ENCODE measurements at places on chromosomes 4 and X. TPM values are rescaled to one million over a fixed set of nuclear protein-coding genes. Genes with fewer than 3 reads are reported as not detected.

RHOXF1 gene
- total RNA-seq: not detected

LINC00632 gene
- 9.8 TPM for total RNA-seq

UPF3B gene
- 2.1 TPM for total RNA-seq

PRR32 gene
- not detected for total RNA-seq

GAGE1 gene
- total RNA-seq: not detected

CENPVL2 gene
- not detected for total RNA-seq

GABRQ gene
- 2.5 TPM for total RNA-seq

SPANXC gene
- not detected for total RNA-seq

SPANXN3 gene
- not detected for total RNA-seq

SORCS2 gene
- 1.5 TPM for total RNA-seq

RBM10 gene
- total RNA-seq: 61.2 TPM

GPR119 gene
- total RNA-seq: not detected

ATP2B3 gene
- under 0.01 TPM for total RNA-seq

TBX22 gene
- not detected for total RNA-seq

ZNF81 gene
- 6.2 TPM for total RNA-seq

DCLK2 gene
- total RNA-seq: 14.1 TPM

CA5B gene
- 9.8 TPM for total RNA-seq

HS3ST1 gene
- total RNA-seq: under 0.01 TPM

IRAK1 gene
- 97.1 TPM for total RNA-seq

SPANXB1 gene
- total RNA-seq: not detected

TLR2 gene
- total RNA-seq: 0.44 TPM

MCTS1 gene
- total RNA-seq: 30.6 TPM

PRDM8 gene
- 10.1 TPM for total RNA-seq

XAGE1A gene
- not detected for total RNA-seq

FAM47A gene
- not detected for total RNA-seq

HELT gene
- not detected for total RNA-seq

WWC2 gene
- 26.8 TPM for total RNA-seq

GSPT2 gene
- total RNA-seq: 8.4 TPM

ARHGEF38 gene
- total RNA-seq: not detected

LEF1 gene
- 0.33 TPM for total RNA-seq

COL4A6 gene
- 3.8 TPM for total RNA-seq

RS1 gene
- not detected for total RNA-seq

TCEAL2 gene
- total RNA-seq: not detected

SPATA4 gene
- 0.37 TPM for total RNA-seq

Data from uterine smooth muscle cell (primary cell).